ENCODE measurements at places on chromosomes 13 and 19. TPM values are rescaled to one million over a fixed set of nuclear protein-coding genes. Genes with fewer than 3 reads are reported as not detected.

GRCh38 chr13:50425772-50426171 lies 410.5 kb downstream of the KCNRG start:
- DNase-seq = no peak

GRCh38 chr13:31435536-31435935 lies 235.8 kb downstream of the B3GLCT start:
- no peak for DNase-seq

DNA sequence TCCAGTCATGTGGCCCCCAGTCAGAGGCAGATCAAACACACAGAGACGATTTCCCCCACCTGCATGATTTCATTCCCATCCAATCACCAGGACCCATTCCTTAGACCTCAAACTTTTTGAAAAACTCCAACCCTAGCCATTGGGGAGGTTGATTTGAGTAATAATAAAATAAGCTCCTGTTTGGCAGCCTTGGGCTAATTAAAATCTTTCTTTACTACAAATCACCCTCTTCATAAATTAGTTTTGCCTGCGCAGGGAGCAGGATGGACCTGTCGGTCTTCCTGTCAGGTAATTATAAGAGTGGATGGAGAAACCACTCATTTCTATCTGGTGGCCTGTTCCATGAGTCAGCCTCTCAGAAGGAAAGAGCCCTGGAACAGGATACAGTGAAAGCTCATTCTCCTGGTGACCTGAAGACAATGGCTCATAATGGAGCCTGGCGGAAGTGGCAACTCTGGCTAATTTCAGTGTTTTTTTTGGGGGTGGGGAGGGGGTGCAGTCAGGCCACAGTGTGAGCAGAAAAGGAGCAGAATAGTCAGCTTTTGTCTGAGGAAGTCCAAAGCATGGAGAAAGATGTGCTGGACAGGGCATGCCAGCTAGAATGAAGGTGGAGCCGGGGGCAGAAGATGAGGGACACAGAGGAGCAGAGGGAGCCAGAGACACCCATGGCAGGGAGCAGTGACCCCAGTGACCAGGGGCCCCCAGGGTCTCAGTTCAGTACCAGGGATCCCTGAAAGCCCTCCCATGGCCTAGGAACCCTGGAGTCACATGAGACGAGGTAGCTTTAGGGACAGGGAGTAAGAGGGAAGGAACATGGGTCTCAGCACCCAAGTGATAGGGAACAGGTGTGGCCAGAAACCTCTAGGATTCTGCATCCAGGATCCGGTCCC lies 31.8 kb upstream of the PSG9 start:
- DNase-seq = no peak

GRCh38 chr13:23934520-23934919 lies 37.2 kb upstream of the C1QTNF9B start:
- no peak for DNase-seq

DNA sequence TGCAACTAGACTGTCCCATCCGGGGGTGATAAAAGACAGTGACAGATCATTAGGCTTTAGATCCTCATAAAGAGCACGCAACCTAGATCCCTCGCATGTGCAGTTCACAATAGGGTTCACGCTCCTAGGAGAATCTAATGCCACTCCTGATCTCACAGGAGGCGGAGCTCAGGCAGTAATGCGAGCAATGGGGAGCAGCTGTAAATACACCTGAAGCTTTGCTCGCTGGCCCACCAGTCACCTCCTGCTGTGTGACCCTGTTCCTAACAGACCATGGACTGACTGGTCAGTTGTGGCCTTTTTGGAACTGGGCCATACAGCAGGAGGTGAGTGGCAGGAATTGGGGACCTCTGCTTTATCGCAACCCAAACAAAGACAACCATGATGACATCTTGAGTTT lies 173.2 kb downstream of the DLEU7 start:
- no peak for DNase-seq

GRCh38 chr13:45695198-45695730 lies 6.9 kb upstream of the CBY2 start:
- no peak for DNase-seq

The FCAR gene
- 0.27 TPM for polyA plus RNA-seq

Measured in left kidney (tissue), 8 donors.